ENCODE measurements at places on chromosomes 7 and 10.

GRCh38 chr7:3682028-3682710 lies 381.1 kb downstream of the SDK1 start:
- no peak for DNase-seq

DNA sequence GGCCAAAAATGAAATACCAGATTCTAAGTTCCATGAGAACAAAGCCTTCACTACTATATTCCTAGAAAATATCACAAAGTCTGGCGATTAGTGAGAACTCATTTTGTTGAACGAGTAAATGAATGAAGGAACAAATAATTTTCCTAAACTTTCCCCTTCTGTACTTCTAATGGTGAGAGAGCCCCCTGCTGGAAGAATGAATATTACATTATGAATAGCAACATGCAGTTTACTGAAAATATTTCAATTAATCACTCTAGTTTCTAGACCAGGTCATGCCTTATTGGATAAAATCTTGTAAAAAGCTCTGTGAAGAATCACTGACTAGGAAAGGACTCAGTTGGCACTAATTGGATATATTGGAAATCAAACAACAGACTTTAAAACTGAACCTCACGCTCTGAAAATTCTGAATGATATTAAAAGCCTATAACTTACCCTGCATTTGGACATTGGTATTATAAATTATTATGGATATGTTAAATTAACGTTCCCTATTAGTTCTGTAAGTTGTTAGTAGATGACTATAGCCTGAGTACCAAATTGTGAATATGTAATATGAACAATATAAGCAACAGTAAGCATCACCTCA lies 32.4 kb upstream of the MTPN start:
- DNase-seq: peak; percentile 60

- DNase-seq: no peak
Observed at GRCh38 chr7:23532490-23533237, 883 bp upstream of the TRA2A start.

DNA sequence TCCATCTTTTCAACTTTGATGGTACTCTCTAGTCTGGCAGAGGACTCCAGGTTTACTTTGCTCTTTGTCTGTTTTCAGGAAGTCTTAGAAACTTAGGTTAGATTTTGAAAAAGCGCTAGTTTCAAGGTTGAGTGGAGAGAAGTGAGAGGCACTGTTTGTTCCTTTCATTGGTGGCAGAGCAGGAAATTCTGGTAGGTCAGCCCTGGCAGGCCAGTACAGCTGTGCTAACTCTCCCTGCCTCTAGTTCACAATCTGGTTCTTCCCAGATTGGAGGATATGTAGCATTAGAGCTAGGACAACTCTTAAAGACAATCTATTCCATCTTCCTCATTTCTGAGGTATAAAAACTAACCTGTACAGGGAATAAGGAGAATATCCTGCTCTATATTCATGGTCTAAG lies 160.9 kb upstream of the FZD1 start:
- no peak for DNase-seq

DNA sequence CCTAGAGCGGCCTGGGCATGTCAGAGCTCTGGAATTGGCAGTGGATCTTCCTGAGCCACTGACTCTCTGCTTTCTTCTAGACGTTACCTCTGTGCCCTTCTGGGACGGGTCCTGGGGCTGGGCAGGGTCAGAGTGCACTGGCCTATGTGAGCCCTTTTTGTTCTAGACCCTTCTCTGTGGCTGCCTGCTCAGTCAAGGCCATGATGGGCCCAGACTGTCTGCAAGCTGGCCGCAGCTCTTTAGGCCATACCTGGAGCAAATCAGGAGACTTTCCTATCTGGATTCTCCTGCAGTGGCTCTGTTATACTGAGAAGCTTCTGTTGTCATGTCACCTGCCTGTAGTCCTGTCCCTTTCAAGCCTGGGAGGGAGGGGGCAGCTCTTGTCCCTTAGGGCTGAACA lies 70.1 kb downstream of the ADCY1 start:
- no peak for DNase-seq

DNA sequence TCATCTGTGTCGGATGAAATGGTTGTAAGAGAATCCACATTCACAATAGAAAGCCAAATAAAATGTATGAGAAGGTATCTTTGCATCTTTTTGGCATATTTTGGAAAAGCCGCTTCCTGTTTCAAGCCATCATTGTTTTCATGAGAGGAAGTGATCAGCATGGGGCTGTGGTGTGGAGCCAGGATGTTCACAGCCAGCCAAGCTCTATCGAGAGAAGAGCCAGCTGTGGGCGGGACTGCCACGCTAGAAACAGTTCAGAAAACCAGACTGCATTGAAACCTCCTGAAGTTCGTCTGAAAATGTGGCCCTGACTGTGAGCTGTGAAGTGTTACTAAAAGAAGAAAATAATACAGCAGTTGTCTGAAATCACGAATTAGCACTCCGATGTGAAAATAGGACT lies 21.2 kb upstream of the NPS start:
- no peak for DNase-seq

- no peak for DNase-seq
Observed at GRCh38 chr10:128576943-128577670, 450.9 kb upstream of the MKI67 start.

GRCh38 chr7:74312418-74313028 lies 23.3 kb downstream of the CLIP2 start:
- no peak for DNase-seq

DNA sequence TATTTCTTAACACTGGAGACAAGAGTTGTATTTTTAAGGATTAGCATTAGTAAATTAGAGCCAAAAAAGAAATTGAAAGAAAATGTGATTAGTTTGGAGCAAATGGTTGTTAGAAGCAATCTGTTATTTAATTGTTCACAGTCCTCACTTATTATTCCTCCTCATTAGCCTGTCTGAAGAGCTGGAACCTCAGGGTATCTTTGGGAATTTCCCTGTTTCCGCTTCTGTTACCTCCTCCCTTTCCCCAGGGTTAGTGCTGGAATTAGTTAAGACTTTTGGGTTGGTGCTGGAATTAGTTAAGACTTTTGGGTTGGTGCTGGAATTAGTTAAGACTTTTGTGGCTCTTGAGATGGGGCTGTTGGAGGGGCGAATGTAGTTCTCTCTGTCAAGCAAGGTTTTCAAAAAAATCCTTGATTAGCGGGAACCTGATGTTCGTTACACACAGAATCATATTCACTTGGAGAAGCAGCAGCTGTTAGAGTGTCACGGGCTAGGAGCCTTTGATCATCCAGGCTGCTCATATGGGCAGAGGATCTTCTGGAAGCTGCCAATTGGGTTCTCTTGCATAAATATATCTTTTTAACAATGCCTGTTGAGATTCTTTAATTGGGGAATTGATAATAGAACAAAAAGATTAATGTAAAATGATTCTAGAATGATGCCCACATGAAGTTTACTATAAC lies 251.0 kb upstream of the NPSR1 start:
- no peak for DNase-seq

GRCh38 chr10:62166331-62167131 lies 102.1 kb downstream of the RTKN2 start:
- peak; percentile 91 for DNase-seq

DNA sequence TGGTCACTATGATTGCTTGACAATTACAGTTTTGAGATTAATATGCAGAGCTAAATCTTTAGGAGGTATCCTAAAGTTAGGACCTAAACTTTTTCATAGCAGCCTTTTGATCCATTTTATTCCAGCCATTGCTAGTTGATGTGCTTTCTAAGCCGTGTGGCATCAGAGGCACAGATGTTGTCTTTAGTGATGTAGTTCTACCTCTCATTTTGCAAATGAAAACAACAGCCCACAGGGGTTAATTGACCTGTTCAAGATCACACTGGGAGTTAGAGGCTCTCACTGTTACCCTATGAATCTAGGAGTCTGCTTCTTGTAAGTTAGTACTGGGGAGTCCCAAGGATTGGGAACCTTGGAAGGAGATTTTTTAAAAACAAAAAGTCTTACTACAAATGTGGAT lies 10.6 kb downstream of the AUTS2 start:
- no peak for DNase-seq

GRCh38 chr7:73613954-73614735 lies 10.2 kb downstream of the MLXIPL start:
- DNase-seq: no peak

- peak; percentile 81 for DNase-seq
Observed at GRCh38 chr10:46539596-46540411, 16.7 kb downstream of the GPRIN2 start.

DNA sequence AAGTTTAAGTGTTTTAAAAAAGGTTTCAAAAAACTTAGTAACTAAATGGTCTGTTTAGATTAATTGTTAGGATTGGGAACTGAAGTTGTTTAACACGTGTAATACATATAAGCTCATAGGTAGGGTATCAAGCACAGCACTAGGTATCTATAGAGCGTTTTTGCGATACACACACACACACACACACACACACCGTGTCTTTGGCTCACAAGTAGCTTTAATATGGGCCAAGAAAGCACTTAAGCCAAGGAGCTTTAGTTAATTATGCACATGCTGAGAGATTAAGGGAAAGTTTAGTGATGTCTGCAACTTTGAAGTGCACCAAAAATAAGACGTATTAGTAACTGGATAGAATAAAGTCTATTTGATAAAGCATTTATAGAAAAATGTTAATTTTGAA lies 93.8 kb upstream of the CNTNAP2 start:
- DNase-seq: no peak

- no peak for DNase-seq
Observed at GRCh38 chr10:35927990-35928488, 285.9 kb upstream of the FZD8 start.

GRCh38 chr7:128795129-128795528 lies 3.4 kb downstream of the CCDC136 start:
- DNase-seq: no peak

DNA sequence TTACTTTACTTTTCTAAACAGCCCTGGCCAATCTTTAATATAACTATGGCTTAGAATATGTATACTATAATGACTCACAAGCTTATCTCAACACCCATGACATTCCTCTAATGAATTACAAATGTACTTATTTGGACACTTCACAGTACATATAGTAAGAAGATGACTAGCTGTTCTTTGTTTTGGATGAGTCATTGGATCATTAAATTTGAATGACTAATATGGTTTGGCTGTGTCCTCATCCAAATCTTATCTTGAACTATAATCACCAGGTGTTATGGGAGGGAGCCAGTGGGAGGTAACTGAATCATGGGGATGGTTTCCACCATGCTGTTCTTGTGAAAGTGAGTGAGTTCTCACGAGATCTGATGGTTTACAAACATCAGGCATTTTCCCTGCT lies 807.5 kb upstream of the SORCS1 start:
- peak; percentile 6 for DNase-seq

- no peak for DNase-seq
Observed at GRCh38 chr7:54354436-54354835, 187.7 kb upstream of the VSTM2A start.

- no peak for DNase-seq
Observed at GRCh38 chr10:6046773-6047611, 15.2 kb downstream of the IL2RA start.

GRCh38 chr10:43688348-43688892 lies 39.7 kb upstream of the ZNF32 start:
- no peak for DNase-seq

GRCh38 chr10:29621161-29621560 lies 13.6 kb downstream of the SVIL start:
- DNase-seq: peak; percentile 48

DNA sequence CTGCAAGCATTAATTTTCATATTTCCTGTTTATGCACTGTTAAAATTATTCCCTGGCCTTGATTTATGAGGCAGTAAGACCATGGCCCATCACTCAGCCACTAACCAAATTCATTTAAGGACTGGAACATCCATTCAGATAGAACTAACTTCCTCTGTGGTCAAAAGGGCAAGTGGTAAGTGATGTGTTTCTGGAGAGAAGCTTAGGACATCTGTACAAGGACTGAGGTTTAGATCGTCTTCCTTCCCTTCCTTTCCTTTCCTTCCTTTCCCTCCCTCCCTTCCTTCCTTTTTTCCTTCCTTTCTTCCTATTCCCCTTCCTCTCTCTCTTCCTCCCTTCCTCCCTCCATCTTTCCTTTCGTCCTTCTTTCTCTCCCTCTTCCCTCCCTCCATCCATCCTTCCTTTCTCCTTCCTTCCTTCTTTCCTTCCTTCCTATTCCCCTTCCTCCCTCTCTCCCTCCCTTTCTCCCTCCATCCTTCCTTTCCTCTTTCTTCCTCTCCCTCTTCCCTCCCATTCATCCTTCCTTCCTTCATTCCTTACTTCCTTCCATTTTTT lies 1019.4 kb downstream of the TYW1 start:
- no peak for DNase-seq

GRCh38 chr10:112851588-112852211 lies 98.3 kb upstream of the TCF7L2 start:
- DNase-seq: no peak

DNA sequence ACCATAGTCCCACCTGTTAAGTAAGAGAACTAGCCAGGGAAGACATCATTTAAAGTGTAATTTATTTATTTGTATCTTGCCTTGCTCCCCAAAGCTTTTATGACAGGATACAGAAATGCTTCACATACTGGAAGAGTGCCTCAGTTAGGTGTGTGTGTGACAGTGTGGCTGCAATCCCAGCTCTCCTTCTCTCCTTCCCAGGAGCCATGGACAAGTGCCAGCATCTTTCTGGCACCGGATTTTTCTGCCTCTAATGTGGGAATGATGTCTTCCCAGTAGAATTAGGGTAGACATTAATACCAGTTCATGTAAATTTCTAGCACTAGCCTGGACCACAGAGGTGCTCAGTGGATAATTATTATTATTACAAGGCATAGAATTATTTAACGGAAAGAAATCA lies 30.3 kb upstream of the ATXN7L1 start:
- peak; percentile 50 for DNase-seq

GRCh38 chr10:98380493-98381339 lies 34.3 kb downstream of the PYROXD2 start:
- no peak for DNase-seq

DNA sequence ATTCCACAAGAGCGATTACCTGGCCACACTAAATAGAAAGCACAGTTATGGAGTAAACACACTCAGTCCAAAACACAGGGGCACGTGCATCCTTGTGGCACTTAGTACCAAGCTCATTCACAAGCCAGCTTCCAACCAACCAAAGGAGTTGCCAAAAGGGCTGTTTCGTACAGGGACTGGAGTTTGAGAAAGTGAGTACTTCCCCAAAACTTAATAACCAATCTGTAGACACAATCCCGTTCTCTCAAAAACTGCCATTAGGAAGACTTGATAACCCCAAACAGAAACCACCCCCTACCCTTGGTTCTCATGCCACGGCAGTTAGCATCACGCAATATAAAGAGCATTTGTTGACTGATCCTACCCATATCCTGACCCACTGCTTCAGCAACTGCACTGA lies 166.2 kb upstream of the ASAH2 start:
- peak; percentile 39 for DNase-seq

GRCh38 chr10:100718197-100718742 lies 27.1 kb upstream of the PAX2 start:
- no peak for DNase-seq

DNA sequence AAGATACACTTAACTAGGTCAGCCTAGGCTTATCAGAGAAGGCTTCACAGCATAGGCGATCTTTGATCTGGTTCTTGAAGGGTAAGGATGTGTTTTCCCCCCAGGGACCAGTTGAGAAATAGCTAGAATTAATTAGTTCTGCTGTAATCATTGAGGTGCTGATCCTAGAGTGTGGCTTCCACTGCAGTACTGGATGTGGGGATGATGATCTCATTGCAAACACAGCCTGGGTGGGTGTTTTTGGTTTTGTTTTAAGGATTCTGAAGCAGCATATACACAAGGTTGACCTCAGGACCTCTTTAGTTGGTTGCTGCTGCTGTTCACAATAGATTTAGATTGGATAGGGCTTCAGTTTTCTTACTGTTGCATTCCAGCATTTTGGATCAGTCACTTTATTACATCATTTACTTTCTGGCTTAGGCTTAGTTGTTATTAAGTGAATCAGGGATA lies 159.7 kb downstream of the AUTS2 start:
- no peak for DNase-seq

GRCh38 chr10:31920538-31920937 lies 8.1 kb downstream of the ARHGAP12 start:
- no peak for DNase-seq

Measured in EH (cell line).